ENCODE measurements at places on chromosomes 3 and 15. TPM values are rescaled to one million over a fixed set of nuclear protein-coding genes. Genes with fewer than 3 reads are reported as not detected.

TMOD2 gene
- total RNA-seq: 6.6 TPM

PLSCR2 gene
- total RNA-seq: not detected

ZNF620 gene
- total RNA-seq: 0.29 TPM

SLC15A2 gene
- total RNA-seq: 0.54 TPM

PLSCR5 gene
- total RNA-seq: not detected

FOXL2 gene
- not detected for total RNA-seq

LTK gene
- not detected for total RNA-seq

PLA2G4F gene
- not detected for total RNA-seq
